Activated CD4-positive, alpha-beta T cell treated with anti-CD3 and anti-CD28 coated beads for 24 hours (primary cell): ENCODE measurements at places on chromosomes 6 and 20.

- no peak for DNase-seq
Measured at GRCh38 chr6:112466373-112467151, 119.4 kb downstream of the RFPL4B start.

- DNase-seq, result no peak
Measured at GRCh38 chr6:111739257-111739696, 133.6 kb upstream of the TRAF3IP2 start.

DNA sequence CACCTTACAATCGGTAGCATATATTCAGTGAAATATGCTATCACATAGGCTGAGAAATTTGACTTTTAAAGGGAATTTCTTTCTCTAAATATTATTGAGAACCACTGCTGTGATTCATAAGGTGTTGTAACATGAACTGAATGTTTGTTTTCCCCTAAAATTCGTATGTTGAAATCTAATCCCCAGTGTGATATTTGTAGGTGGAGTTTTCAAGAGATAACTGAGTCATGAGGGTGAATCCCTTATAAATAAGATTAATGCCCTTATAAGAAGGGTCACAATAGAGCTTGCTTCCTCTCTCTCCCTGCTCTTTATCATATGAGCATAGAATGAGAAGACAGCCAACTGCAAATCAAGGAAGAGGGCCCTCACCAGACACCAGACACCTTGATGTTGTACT, 64.8 kb downstream of the LMBRD1 start:
- no peak for DNase-seq

DNA sequence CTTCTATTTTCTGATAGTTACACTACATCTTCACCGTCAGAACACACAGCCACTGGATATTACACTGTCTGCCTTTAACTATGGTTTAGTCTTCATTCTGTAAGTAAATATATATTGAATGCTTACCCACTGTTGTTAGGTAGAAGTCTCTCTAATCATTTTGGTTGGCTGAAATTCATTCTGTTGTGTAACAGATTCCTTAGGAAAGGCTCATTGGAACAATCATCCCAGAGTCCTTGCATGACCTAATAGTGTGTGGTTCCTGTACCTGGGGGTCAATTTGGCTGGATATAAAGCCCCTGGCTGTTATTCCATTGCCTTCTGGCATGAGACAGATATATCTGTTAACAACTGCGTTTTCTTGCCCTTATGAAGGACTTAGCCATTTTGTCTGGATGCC, 9.9 kb downstream of the BLOC1S5 start:
- DNase-seq, result no peak

DNA sequence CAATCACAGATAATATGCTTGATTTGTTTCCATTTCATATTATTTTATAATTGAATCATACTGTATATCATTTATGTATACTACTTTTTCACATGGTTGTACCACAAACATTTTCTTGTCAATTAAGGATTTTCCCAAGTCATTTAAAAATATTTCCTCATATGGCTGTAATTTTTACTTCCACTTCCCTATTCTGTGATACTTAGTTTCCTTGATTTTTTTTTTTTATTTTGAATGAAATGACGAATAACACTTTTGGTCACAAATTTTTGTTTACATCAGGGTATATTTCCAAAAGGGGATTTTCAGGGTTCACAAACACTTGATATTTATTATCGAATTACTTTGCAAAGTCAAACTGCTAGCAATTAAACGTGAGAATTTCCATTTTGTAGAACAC, 515.6 kb downstream of the KIF16B start:
- DNase-seq, result no peak

- DNase-seq, result no peak
Measured at GRCh38 chr20:36231331-36231730, 4.9 kb upstream of the AAR2 start.

DNA sequence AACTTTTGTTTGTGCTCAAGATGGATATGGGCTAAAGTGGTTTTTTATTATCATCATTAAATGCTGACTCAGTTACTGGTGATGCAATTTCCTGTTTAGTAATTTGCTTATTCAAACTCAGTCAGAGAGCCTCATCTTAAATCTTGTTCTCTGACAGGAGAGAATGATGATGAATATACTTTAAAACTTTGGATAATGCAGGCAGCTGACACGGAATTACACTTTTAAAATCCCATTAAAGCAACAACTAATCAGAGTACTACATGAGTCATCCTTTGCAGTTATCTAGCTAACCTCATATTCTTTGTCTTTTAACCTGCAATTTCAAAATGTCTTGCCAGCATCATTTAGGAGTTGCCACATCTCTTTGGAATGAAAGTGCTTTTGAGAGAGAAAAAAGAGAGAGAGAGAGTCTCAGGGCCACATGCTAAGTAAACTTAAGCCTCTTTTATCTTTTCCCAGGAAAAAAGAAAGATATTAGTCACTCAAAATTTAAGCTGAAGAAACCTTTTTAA, 9.2 kb upstream of the C6orf141 start:
- no peak for DNase-seq

GRCh38 chr6:100573166-100573565, 108.4 kb upstream of the SIM1 start:
- DNase-seq, result no peak

GRCh38 chr6:126535595-126535994, 195.7 kb downstream of the CENPW start:
- no peak for DNase-seq

DNA sequence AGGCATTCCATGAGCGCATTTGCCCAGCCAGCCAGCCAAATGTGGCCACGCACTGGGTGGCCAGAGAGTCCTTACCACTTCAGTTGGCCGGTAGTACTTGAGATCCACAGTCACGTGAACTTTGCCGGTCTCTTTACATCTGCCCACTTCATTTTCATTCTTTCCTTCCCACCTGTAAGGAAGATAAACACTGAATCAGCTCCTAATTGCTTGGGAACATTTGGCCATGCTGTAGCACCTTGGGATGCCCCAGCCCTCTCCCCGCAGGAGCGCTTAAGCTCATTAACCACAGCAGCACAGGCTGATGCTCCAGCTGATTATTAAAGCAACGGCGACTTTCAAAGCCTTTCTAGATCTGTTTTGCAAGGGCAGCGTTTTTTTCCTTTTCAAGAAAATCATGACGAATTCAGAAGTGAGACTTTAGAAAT, 116.6 kb downstream of the FOXC1 start:
- no peak for DNase-seq

- no peak for DNase-seq
Measured at GRCh38 chr20:40720099-40720498, 31.1 kb upstream of the MAFB start.

- DNase-seq, result no peak
Measured at GRCh38 chr20:57429580-57430200, 38.5 kb downstream of the RBM38 start.

DNA sequence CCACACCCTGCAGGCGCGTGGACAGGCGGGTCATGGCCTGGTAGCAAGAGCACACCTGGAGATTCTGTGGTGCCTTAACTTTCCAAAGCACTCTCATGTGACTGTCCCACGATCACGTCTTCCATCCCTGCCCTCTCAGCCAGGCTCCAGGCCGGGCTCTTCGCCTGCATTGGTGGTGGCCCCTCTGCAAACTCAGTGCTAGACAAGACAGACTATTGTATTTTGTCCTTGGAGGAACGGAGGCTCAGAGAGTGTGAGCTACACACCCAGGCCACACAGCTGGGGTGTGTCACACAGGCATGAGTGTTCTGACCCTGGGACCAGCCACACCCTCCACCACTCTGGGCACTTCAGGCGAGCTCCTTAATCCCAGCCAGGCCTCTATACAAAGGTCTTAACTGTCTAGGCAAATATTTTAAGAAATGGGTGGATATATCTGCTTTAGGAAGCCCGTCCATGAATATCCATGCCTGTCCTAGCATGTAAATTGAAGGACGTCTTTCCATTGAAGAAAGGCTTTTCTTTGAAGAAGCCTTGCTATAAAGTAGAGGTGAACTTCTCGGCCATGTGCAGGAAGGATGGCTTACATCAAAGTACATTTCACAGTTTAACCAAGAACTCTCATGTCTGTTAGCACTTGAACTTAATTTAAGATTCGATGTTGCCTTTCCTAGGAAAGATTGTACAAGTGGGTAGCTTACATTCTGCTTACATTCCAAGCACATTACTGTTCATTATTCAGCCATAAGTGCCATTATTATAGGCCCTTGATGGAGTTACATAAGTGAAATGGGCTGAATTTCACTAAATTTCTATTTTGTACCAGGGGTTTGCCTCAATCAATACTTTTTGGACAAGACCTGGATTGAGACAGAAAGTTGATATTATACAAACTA, 263.9 kb downstream of the DLL1 start:
- no peak for DNase-seq

GRCh38 chr6:158543606-158544185, 16.2 kb upstream of the TMEM181 start:
- DNase-seq, result no peak
